ENCODE measurements at places on chromosomes 4 and X.

DNA sequence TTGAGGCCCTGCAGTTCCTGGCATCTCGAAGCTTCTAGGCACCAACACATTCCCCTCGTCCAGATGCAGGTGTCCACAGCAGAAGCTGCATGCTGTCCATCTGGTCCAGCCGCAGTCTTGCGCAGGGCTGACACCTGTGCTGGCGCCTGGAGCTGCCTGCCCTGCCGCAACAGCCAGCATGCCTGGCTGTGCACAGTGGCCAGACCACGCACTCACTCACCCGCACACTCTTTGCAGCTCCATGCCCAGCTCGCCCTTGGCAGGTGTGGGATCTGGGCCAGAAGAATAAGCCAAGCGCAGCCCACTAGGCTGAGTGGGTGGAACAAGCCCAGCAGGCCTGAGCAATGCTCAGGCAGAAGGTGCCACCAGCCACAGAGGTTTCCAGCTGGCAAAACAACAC lies 125.6 kb downstream of the PARM1 start:
- DNase-seq, result no peak

DNA sequence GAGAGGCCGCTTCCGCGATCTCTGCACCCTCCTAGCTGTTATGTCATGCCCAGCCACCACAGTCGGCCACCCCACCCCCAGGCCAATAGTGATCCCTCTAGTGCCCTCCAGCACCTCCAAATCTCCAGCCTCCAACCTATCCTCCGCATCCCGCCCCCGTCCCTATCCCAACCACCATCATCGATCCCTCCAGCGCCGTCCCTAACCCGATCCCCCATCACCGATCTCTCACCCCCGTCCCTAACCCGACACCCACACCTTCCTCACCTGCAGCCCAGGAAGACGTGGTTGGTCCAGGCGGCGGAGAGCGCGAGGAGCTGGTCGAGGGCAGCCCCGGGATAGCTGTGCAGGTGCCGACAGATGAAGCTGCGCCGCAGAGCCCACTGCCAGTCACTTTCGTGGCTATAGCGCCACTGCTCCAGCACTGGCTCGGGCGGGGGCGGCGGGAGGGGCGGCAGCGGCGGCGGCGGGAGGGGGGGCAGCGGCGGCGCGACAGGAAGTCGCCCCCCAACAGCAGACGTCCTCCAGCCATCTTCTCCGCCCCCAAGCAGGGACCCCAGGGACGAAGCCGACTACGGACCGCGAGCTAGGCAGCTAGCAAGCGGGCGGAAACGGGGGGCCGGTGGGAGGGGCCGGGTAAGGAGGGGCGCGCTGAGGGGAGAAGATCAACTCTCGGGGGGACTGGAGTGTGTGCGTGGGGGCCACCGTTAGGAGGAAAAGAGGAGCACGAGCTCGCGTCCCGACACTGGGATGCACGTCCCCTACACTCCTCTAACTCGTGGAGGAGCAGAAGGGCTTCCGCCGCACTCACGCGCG lies 552 bp downstream of the NKRF start:
- peak; percentile 37 for DNase-seq

DNA sequence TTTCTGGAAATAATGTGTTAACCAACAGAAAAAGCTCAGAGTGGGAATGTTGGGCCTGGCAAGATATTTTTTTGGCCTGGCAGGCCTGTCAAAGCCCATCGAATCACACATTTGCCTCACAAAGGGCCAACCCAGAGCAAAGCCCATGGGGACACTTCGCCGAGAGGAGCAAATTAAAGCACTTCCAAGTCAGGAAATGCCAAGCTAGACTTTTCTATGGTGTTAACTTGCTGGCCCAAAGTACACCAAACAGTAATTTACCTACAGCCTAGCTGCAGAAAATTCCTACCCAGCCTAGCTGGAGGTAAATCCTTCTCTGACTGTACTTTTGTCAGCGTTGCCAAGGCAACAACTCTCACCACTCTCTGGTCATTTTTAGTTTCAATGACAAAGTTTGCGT lies 288.6 kb upstream of the LDB2 start:
- DNase-seq, result no peak

- no peak for DNase-seq
Measured at GRCh38 chr4:155077452-155078229, 130.8 kb upstream of the NPY2R start.

GRCh38 chr4:127251423-127251822 lies 381.3 kb upstream of the INTU start:
- no peak for DNase-seq

DNA sequence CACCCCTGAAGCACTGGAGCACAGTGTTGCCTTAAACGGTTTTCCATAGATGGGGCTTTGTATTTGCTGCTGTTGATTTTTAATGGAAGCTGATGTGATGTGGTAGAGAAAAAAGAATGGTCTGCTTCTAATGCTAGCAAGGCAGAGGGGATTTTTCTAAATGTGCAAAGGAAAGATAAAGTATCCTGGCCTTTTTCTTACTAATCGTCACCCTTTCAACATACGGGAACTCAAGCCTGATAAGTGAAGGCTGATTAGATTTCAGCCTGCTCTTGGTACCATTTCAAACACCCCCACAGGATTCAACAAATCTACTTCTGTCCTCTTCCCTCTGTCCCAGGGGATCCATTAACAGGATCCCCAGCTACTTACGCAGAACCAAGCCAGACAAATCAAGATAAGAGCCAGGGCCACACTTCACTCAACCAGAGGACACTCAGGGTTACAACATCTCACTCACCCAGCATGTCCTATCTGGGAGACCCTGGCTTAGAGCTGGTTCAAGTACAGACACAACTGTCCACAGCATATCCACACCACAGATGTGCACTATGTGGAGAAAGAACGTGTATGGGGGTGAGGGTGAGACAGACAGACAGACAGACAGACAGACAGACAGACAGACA lies 180.0 kb downstream of the SH3KBP1 start:
- no peak for DNase-seq

GRCh38 chr4:20284990-20285389 lies 33.3 kb downstream of the SLIT2 start:
- no peak for DNase-seq

- DNase-seq, result no peak
Measured at GRCh38 chrX:46941341-46941740, 29.1 kb downstream of the JADE3 start.

DNA sequence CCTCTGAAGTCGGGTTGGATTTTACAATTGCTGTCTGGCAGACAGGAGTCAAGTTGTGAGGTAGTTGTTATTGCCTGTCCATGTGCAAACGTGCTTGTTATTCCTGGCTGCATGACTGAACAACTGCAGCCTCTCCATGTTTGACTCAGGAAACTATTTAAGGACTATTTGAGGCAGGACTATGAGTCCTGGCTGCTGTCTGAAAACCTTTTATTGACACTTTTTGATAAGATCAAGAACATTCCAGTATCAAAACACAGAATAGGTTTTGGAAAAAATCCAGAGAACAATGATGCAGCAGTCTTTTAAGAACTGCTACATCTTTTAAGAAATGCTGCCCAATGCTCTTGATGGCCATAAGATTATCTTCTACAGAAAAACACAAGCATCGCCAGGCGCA lies 10.0 kb upstream of the SPRY1 start:
- no peak for DNase-seq

GRCh38 chr4:779555-779954 lies 46.4 kb downstream of the CPLX1 start:
- no peak for DNase-seq

GRCh38 chrX:43064096-43064495 lies 286.1 kb upstream of the PPP1R2C start:
- DNase-seq, result no peak

DNA sequence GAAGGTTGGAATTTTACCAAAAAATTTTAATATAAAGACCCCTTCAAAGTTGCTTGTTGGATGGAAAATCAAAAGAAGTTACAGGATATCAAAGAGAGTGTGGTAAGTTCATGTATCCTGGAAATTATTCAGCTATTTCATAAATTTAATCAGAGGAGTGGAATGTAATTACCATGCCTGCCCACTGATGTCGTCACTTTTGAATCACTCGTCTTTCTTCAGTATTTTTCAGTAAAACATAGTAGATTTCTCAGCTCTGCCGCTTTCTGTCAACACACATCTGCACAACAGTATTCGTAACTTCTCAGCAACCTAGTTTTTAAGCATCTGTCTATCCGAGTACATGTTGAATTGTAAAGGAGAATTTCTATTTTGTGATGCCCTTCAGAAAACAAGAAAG lies 2163.0 kb upstream of the AGA start:
- DNase-seq, result no peak

GRCh38 chrX:110847334-110847733 lies 51.7 kb upstream of the CHRDL1 start:
- peak; percentile 63 for DNase-seq

DNA sequence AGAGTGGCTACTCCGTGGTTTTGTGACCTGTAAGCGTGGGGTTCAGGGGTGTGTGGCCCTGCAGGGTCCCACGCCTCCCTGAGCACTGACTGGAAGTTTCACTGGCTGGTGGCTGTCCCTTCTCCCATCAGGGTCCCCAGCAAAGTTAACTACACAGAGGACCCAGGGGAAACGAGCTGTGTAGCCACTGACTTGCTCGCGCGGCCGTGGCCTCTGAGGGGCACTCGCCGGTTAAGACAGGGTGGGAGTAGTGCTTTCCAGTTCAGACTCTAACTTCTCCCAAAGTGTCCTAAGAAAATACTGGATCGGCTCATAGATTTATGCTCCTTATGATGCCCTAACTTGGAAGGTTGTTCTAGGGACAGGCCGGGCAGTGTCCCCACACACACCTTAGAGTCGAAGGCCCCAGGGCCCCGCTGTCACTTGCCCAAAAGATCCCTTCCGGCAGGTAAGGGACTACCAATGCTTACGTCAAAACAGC lies 28.2 kb downstream of the NELFA start:
- no peak for DNase-seq

DNA sequence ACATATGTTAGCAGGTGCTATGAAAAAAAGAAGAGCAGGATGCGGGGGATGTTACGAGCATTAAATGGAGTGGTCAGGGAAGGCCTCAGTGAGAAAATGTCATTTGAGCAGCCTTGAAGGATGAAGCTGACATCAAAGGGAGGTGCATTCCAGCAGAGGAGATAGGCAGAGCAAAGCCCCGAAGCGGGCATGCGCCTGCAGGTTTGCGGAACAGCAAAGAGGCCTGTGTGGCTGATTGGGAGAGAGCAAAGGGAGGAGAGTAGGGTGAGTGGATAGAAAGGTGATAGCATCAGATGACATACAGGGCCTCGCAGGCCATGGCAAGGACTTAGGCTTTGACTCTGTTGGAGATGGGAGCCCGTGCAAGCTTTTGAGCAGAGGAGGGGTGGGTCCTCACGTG lies 95.4 kb upstream of the GPR50 start:
- no peak for DNase-seq

DNA sequence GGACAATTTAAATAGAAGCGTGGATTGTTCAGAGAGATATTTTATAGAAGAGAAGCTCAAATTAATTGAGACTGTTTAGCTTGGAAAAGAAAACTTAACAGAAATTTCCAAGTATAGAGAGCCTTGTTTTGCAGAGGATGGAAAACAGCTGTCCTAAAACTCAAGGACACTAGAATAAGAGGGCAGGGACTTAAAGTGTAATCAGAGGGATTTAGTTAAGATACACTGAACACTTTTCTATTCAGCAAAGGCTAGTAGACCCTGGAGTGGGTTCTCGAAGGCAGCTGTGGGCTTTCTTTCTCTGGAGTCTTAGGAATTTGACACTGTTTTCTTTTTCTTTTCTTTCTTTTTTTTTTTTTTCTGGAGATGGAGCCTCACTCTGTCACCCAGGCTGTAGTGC lies 92.7 kb upstream of the ARX start:
- DNase-seq, result no peak

DNA sequence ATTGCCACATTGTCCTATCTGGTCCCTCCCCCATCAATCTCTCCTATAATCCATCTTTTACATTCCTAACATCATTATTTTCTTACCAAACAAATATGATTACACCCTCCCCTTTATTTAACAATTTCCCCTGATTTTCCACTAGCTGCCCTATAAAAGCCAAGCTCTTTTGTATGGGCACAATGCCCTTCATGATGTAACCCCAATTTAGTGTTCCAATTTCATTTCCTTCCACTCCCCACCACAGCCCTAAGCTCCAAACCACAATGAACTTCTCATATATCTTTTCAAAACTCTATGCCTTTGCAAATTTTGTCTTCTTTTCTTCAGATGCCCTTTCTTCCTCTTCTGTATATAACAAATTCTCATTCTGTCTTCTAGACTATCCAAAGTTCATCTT lies 39.5 kb upstream of the PTPN13 start:
- no peak for DNase-seq

DNA sequence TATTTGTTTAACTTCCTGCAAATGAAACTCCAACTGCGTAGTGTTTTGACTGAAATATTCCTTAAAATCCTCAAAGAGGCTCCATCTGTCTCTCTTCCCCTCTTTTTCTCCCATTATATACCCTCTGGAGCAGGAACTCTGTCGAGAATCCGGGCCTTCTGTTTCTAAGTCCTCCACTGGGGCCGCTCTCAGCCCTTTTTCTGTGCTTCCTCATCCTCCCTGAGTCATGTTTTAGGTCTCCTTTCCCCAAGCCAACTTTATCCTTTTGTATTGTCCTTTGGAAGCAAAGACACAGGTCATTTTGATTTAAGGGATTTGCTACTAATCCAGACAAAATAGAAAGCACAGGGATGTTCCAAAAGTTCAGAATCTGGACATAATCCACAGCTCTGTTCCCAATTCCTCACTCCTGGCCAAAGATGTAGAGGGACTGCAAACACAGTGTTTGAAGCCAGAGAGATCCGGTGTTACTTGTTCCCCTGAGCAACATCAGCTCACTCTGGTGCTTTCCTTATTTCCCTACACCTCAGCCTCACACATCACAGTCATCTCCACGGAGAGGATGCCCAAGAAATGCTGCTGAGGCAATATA lies 131.0 kb upstream of the KLF3 start:
- DNase-seq, result no peak

DNA sequence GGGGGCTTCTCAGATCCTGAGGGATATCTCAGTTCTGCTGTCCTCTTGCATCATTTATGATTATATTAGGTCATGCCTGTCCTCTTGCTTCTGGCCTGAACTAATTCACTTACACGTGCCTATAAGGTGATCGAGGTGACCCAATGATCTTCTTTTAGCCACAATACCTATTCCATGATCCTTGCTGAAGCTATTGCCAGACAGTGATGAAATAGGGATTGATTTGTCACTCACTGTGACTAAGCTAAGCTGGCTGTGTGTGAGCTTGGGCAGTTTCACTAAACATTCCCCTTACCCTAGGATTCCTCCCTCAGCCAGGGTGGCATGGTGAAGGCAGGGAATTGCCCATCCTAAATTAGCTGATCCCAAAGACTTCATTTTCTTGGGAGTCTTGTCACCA lies 19.0 kb downstream of the HADH start:
- DNase-seq, result no peak

DNA sequence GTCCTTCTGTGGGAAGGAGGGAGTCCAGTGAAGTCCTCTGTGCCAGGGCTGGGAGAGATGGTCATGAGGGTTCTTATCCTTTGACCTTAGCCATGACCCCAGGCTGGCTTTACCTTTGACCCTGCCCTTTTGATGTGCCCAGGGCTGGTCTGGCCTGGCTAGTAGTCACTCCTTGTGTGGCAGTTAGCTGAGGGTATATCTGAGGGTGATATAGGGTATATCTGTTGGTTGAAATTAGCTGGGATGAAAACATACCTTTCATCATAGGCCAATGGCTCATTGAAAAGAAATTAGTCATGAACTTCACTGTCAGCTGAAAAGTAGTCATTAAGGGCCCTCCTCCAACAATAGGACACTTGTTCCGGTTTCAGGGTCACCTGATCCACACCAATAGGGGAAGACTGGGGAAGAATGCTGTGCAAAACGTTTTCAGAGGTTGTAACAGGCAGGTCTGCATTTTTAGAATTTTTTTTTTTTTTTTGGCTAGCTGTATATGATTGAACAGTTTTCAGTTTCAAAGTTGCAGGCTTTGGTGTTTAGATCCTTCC lies 74.6 kb upstream of the STOX2 start:
- DNase-seq, result no peak

GRCh38 chr4:110049951-110050925 lies 137.6 kb downstream of the EGF start:
- peak; percentile 63 for DNase-seq
